ENCODE measurements at places on chromosomes 13 and 19.

GRCh38 chr19:656751-657559 is 6.1 kb downstream of the RNF126 start:
- no peak for DNase-seq

DNA sequence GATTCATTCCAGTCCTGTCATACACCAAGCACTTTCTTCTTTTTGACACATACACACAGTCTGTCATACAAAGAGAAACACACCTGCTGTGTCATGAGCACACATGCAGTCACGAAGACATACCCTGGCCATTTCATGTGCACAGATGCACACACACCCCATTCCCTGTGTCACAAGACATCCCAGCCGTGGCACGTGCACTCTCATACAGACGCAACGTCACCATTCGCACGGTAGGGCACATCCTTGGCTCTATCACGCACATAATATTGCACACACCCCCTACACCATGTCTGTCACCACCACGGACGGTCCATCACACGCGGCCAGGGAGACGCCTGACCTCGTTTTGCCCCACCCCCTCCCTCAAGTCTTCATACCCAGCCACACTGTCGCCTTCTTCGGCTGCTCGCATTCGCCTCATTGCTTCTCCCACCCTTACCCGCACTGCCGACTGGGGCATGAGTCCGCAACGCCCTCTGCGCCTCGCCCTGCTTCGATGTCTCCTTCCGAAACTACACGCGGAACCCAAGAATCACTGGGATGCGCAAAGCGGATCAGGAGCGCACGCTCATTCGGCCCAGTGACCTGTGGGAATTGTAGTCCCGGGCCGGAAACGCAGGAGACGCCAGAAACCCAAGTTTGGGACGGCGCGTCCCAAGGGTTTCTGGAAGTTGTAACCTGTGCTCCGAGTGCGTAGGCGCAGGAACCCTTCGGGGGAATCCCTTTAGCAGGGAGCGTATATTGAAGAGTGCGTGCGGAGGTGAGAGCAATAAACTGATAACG is 6.8 kb upstream of the ZNF283 start:
- DNase-seq: peak; percentile 57

DNA sequence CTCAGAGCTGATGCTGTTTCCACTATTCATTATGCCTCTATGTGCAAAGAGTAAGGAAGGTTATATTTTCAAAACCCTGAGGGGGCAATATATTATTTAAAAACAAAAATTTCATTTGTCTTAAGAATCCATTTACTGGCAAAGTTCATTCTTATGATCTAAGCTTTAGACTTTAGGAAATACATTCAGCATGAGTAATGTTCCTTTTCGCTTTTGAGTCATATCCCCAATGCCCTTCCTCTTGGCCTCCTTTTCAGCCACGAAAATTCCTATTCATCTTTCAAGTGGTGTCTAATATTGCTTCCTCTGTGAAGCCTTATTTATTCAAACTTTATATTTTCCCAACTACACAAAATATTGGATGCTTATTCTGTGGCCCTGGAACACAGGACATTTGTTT is 1317.0 kb downstream of the PCDH9 start:
- DNase-seq: no peak

DNA sequence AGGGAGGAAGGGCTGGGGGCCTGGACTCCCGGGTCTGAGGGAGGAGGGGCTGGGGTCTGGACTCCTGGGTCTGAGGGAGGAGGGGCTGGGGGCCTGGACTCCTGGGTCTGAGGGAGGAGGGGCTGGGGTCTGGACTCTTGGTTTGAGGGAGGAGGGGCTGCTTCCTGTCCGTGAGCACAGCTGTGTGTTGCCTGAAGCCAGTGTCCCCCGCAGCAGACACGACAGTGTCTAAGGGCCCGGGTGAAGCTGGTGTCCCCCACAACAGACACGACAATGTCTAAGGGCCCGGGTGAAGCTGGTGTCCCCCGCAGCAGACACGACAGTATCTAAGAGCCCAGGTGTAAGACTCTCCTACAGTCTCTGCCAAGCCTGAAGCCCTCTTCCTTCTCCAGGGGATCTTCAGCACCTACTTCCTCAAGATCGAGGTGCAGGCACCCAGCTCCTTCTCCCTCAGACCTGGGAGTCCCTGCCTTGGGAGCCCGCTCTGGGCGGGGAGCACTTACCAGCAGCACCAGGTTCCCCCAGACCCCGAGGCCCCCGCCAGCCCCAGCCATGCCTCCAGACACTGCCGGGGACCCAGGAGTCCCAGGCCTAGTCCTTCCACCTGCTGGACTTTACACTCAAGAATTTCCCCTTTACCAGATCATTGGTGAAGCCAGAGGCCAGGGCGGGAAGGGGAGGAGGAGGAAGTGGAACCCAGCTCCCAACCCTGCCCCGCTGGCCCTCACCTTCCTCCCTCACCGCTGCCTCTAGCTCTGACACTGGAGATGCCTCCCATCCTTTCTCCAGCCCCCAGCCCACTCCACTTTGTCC is at the start of gene PTPRH:
Gene PTPRH (minus strand): TSS at position 622 of the 813 bp plus-strand sequence. CDS start 68 bp downstream, at position 554.
- no peak for DNase-seq

DNA sequence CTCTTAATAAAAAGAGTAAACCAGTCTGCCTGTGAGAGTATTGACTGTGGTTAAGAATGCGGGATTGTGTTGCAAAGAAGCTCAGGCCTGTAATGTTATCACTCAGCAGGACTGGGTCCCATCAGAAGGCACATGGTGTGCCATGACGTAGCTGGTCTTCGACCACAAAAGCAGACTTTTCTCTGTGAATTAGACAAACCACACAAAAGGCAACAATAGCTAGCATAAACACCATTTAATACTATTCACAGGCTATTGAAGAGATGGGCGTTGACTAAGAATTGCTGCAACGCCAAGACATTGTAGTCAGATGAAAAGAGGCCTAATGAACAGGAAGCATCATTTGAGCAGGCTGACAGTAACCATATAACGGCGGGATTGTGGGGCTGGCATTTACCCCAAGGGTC is 235.6 kb upstream of the SOX21 start:
- no peak for DNase-seq

DNA sequence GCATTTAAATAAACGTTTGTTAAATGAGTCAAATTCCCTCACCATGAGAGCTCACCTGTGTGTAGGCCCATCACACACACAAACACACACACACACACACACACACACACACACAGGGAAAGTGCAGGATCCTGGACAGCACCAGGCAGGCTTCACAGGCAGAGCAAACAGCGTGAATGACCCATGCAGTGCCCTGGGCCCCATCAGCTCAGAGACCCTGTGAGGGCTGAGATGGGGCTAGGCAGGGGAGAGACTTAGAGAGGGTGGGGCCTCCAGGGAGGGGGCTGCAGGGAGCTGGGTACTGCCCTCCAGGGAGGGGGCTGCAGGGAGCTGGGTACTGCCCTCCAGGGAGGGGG is 8.5 kb upstream of the CEACAM5 start:
- DNase-seq: no peak

- no peak for DNase-seq
Observed at GRCh38 chr13:50927701-50928100, 18.1 kb downstream of the RNASEH2B start.

DNA sequence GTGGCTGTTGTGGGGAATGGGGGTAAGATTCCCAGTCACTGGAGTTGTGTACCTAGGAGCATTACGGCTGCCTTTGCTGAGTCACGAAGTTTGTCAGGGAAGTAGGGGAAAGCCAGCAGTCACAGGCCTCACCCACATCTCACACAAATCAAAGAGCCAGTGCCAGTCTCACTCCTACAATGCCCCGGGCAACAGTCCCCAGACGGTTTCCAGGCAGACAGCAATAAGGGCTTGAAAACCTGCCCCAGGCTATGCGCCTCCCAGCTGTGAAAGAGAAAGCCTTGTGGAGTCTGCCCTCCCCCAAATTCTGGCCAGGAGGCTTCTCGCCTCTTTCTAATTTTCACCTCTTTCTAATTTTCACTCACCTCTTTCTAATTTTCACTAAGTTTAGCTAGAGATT is 142.3 kb upstream of the EDNRB start:
- DNase-seq: no peak

GRCh38 chr13:77305266-77305665 is 21.6 kb downstream of the MYCBP2 start:
- peak; percentile 80 for DNase-seq

- DNase-seq: no peak
Observed at GRCh38 chr19:49869009-49869483, 1.7 kb upstream of the PNKP start.

GRCh38 chr13:43021926-43022670 is 1.3 kb upstream of the DNAJC15 start:
- DNase-seq: no peak

- no peak for DNase-seq
Observed at GRCh38 chr13:67298297-67298696, 68.2 kb upstream of the PCDH9 start.

- DNase-seq: no peak
Observed at GRCh38 chr19:6451583-6452222, 7.9 kb downstream of the SLC25A23 start.

GRCh38 chr13:113526466-113527220 is 36.1 kb upstream of the DCUN1D2 start:
- peak; percentile 4 for DNase-seq

DNA sequence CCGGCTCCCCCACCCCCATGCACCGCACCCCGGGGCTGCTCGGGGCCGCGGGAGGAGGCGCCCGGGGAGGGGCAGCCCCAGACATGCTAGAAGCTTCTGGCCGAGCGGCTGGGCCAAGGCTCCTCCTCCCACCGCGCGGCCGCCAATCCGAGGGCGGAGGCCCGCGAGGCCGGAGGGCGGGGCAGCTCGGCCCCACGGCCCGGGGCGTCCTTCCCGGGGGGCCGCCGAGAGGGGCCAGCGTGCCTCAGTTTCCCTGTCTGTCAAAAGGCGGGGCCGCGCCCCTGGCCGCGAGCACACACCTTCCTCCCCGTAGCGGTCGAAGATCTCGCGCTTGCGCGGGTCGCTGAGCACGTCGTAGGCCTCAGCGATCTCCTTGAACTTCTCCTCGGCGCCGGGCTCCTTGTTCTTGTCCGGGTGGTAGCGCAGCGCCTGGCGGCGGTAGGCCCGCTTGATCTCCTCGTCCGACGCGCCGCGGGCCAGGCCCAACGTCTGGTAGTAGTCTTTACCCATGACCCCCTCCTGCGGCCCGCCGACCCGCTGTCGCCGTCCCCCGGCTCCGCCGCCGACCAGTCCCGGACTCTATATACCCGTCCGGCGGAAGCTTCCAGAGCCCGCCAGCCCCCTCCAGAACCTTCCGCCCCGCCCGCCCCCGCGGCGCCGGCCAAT is at the start of gene DNAJB1:
Gene DNAJB1 (minus strand): TSS at position 558 of the 666 bp plus-strand sequence. CDS start 48 bp downstream, at position 510.
- DNase-seq: peak; percentile 72

- no peak for DNase-seq
Observed at GRCh38 chr13:43650882-43651281, 135.9 kb downstream of the ENOX1 start.

DNA sequence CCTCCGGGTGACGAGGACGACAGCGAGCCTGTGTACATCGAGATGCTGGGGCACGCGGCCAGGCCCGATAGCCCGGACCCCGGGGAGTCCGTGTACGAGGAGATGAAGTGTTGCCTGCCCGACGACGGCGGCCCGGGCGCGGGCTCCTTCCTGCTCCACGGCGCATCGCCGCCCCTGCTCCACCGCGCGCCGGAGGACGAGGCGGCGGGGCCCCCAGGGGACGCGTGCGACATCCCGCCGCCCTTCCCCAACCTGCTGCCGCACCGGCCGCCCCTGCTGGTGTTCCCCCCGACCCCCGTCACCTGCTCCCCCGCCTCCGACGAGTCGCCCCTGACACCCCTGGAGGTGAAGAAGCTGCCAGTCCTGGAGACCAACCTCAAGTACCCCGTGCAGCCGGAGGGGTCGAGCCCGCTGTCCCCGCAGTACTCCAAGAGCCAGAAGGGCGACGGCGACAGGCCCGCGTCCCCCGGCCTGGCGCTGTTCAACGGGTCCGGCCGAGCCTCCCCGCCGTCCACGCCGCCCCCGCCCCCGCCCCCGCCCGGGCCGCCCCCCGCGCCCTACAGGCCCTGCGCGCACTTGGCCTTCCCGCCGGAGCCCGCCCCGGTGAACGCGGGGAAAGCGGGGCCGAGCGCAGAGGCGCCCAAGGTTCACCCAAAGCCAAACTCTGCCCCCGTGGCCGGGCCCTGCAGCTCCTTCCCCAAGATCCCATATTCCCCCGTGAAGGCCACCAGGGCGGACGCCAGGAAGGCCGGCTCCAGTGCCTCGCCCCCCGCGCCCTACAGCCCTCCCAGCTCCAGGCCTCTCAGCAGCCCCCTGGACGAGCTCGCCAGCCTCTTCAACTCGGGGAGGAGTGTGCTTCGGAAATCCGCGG is 511.3 kb downstream of the MYO16 start:
- DNase-seq: no peak

DNA sequence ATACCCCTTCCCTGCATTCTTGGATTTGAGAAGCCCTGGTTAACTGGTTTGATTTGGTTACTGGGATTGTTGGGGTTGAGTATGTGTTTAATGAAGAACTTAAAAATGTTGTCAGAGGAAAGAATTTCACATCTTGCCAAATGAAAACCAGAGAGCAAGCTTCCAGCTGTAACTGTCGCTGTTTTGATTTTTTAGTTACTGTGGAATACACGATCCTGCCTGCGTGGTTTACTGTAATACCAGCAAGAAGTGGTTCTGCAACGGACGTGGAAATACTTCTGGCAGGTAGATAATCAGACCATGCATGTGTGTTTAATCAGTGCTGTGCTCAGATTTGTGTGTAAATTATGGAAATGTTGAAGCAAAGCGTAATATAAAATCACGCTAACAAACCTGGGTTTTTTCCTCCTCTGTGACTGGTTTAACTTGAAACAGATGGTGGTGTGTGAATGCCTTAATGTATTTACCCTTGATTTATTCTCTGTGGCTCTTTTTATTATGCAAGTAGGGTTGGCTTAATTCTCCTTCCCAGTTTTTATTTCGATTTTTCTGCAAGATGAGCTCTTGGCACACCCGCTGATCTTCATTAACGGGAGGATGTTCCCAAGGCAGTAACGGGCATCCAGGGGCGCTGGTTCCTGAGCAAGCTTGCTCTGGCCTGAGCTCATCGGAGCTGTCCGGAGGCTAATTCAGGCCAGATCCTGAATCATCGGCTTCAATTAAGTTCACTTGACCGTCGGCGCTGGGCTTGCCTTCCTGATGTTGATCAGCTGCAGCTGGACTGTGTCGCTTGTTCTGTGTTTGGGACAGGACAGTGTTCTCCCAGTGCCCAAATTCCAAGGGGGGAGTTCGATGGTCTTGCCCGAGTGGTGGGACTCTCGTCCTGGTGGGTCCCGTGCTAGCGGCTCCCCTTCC is 16.0 kb downstream of the UPF1 start:
- DNase-seq: no peak

- no peak for DNase-seq
Observed at GRCh38 chr13:48125794-48126228, 30.9 kb upstream of the MED4 start.

GRCh38 chr19:1489463-1490310 is 463 bp downstream of the PCSK4 start:
- no peak for DNase-seq

- DNase-seq: no peak
Observed at GRCh38 chr13:86313421-86313820, 514.2 kb upstream of the SLITRK6 start.

- DNase-seq: no peak
Observed at GRCh38 chr13:101576455-101576854, 124.0 kb downstream of the ITGBL1 start.

- DNase-seq: no peak
Observed at GRCh38 chr13:80359778-80360452, 19.0 kb upstream of the SPRY2 start.
